ENCODE measurements at places on chromosomes 16 and 17. TPM values are rescaled to one million over a fixed set of nuclear protein-coding genes. Genes with fewer than 3 reads are reported as not detected.

GRCh38 chr16:69223882-69224281, 36.9 kb downstream of the SNTB2 start:
- H3K36me3 ChIP-seq = peaks cover 4% of the 10 kb centered on the region
- no peak for DNase-seq
- no peak overlapping the region for H3K4me3 ChIP-seq
- H3K4me1 ChIP-seq = no peaks in the 10 kb centered on the region
- H3K27ac ChIP-seq = no peak overlapping the region
- no peaks in the 10 kb centered on the region for H3K27me3 ChIP-seq

The CTRB1 gene
- total RNA-seq = not detected

- no peaks in the 10 kb centered on the region for H3K36me3 ChIP-seq
- H3K27ac ChIP-seq = no peak overlapping the region
- H3K27me3 ChIP-seq = no peaks in the 10 kb centered on the region
- DNase-seq = no peak
Measured at GRCh38 chr17:17128476-17129075, 77.6 kb downstream of the PLD6 start.

DNA sequence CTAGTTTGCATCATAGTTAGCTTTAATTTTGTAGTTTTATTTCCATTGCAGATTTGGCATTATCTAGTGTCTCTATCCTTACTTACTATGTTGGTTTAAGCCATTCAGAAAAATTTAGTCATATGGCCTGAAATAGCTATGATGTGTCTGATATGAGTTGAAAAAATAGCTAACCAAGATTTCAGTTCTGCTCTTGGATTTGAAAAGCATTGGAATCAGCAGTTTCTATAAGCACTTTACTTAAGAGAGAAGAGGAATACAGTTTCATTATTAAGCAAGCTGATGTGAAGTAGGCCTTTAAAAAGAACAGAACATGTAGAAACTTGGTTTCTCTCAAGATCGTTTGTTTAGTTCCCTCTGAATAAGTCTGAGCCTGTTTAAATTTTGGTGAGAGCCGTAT, 25.9 kb downstream of the LPCAT2 start:
- H3K27me3 ChIP-seq = no peaks in the 10 kb centered on the region
- peaks cover 6% of the 10 kb centered on the region for H3K4me1 ChIP-seq
- DNase-seq = no peak
- no peak overlapping the region for H3K27ac ChIP-seq
- H3K36me3 ChIP-seq = no peaks in the 10 kb centered on the region
- H3K4me3 ChIP-seq = no peak overlapping the region

- peaks cover 8% of the 10 kb centered on the region for H3K27me3 ChIP-seq
- H3K36me3 ChIP-seq = no peaks in the 10 kb centered on the region
- no peak overlapping the region for H3K4me3 ChIP-seq
- no peak overlapping the region for H3K27ac ChIP-seq
- H3K4me1 ChIP-seq = peaks cover 5% of the 10 kb centered on the region
Measured at GRCh38 chr17:2936771-2937321, 126.6 kb downstream of the OR1D5 start.

DNA sequence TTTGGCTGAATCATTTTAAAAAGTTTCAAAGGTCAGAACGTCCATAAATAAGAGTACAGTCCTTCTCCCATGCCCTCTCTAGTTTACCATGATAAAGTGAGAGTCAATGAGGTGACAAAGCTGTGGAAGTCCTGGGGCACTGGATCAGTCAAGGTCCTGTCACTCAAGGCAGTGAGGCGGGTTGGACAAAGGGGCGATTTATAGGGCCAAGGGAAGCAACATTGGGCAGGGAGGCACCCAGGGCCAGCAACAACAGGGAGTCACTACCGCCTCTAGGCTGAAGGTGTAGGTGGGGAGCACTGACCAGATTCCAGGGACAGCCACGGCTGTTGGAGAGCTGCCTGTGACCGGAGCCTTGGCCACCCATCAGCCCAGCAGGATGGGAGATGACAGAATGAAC, 28.6 kb upstream of the DYNLL2 start:
- no peak overlapping the region for H3K27ac ChIP-seq
- H3K4me1 ChIP-seq = peaks cover 15% of the 10 kb centered on the region
- no peak overlapping the region for H3K4me3 ChIP-seq
- DNase-seq = no peak
- no peaks in the 10 kb centered on the region for H3K36me3 ChIP-seq
- H3K27me3 ChIP-seq = no peaks in the 10 kb centered on the region

- no peak for DNase-seq
- H3K4me3 ChIP-seq = no peak overlapping the region
- peaks cover 42% of the 10 kb centered on the region for H3K4me1 ChIP-seq
- no peak overlapping the region for H3K27ac ChIP-seq
- no peaks in the 10 kb centered on the region for H3K27me3 ChIP-seq
- no peaks in the 10 kb centered on the region for H3K36me3 ChIP-seq
Measured at GRCh38 chr17:47705536-47706530, 11.9 kb downstream of the TBKBP1 start.

- H3K27ac ChIP-seq = peak overlapping the region; percentile 20
- peaks cover 69% of the 10 kb centered on the region for H3K4me1 ChIP-seq
- no peaks in the 10 kb centered on the region for H3K36me3 ChIP-seq
Measured at GRCh38 chr16:57145046-57146021, 40.5 kb downstream of the PSME3IP1 start.

- no peaks in the 10 kb centered on the region for H3K36me3 ChIP-seq
- no peak overlapping the region for H3K27ac ChIP-seq
- no peak overlapping the region for H3K4me3 ChIP-seq
- H3K27me3 ChIP-seq = peaks cover 32% of the 10 kb centered on the region
Measured at GRCh38 chr17:77884967-77885641, 73.4 kb upstream of the TNRC6C start.

The PRR11 gene
- 77.2 TPM for total RNA-seq

DNA sequence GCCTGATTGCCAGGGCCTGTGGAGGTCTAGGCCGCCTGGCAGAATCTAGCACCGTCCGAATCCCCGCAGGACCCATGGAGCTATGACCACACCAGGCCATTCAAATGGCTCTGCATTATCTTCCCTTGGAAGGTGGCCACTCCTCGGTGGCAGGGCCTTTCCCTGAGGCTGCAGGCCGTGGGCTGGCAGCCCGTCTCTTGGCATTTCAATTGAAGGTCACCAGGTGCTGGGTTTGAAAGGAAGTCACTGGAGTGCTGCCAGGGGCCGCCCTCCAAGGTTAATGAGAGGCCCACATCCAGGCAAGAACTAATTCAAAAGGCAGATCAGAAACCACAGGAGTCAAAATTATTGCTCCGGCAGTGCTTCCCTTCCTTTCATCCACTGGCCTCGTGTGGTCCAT, 27.7 kb upstream of the CACNG5 start:
- H3K4me1 ChIP-seq = peaks cover 18% of the 10 kb centered on the region
- no peak for DNase-seq

DNA sequence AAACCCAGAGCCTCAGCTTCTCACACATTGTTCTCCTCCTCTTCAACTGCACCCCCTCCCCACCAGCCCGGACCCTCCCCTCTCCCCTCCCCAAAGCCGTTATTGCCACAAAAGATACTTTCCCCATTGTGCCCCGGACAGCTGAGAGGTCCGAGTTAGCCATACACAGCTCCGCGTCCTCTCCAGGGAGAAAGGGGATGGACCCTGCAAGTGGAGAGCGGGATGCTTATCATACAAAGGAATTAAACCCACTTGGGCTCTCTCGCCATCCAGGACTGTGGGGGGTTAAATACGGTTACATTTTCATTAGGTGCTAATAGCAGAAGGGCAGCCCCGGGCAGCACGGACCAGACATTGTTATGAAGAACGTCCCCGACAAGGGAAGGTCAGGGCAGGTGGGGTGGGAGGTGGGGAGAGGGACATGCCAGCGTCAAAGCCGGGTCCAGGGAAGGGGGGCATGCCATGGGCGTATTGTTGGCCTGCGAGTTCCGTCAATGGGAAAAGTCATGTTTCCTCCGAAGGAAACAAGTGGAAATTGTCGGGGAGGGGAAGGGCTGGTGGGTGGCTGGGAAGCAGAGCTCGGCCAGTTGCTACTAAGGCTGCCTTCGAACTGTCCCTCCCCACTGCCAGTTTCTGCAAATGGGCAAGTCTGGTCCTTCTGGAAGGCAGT, 99.1 kb downstream of the SOX9 start:
- H3K36me3 ChIP-seq = no peaks in the 10 kb centered on the region
- H3K4me3 ChIP-seq = peak overlapping the region; percentile 89
- H3K27ac ChIP-seq = peak overlapping the region; percentile 39
- no peak for DNase-seq
- peaks cover 51% of the 10 kb centered on the region for H3K27me3 ChIP-seq

The CCDC43 gene
- 32.8 TPM for total RNA-seq

The CACNG5 gene
- not detected for total RNA-seq

DNA sequence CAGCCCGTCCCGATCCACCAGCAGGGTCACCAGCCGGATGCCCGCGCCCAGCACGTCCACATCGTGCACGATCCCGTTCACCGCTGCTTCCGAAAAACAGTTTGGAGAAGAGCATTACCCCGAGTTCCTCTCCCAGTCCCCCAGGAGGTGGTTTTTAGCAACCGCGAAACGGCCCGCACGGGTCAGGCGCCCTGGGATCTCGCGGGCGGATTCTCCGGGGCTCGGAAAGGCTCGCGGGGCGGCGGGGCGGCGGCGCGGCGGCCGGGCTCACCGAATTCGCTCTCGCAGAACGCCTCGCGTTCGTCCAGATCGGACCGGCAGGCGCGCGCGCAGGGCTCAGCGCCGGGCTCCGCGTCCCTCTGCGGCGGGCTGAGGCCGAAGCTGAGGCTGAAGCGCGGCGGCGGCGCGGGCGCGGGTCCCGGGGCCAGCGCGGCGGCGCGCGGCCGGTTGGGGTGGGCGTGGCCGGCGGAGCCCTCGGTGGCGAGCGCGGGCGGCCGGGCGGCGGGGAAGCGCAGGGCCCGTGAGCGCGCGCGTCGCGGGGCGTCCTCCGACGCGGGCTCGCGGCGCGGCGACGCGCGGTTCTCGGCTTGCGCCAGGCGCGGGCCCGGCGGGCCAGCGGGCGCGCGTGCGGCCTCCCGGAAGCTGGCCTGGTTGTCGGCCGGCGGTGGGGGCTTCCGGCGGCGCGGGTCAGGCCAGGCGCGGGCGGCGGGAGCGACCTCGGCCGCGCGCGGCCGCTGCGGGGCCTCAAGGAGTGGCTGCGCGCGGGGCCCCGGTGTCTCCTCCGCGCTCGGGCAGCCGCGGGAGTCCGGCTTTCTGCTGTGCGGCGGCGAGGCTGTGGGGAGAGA, 2.9 kb downstream of the C17orf58 start:
- DNase-seq = peak; percentile 69
- no peaks in the 10 kb centered on the region for H3K36me3 ChIP-seq
- H3K4me3 ChIP-seq = peak overlapping the region; percentile 100
- H3K4me1 ChIP-seq = peaks cover 32% of the 10 kb centered on the region
- H3K27me3 ChIP-seq = peaks cover 23% of the 10 kb centered on the region
- peak overlapping the region; percentile 96 for H3K27ac ChIP-seq

- no peak for DNase-seq
- peaks cover 14% of the 10 kb centered on the region for H3K27me3 ChIP-seq
- no peak overlapping the region for H3K4me3 ChIP-seq
Measured at GRCh38 chr16:27145630-27146029, 57.7 kb upstream of the KDM8 start.

The TMEM220 gene
- 5.0 TPM for total RNA-seq

- H3K4me3 ChIP-seq = peak within 1 kb of the TSS; percentile 82
- DNase-seq = peak; percentile 60
- peaks cover 20% of the 10 kb centered on the region for H3K4me1 ChIP-seq
Measured at GRCh38 chr17:40177275-40177874, at the start of gene RAPGEFL1. TSS of gene RAPGEFL1 (plus strand) at chr17:40177470. CDS start at chr17:40177862, 392 bp downstream.

DNA sequence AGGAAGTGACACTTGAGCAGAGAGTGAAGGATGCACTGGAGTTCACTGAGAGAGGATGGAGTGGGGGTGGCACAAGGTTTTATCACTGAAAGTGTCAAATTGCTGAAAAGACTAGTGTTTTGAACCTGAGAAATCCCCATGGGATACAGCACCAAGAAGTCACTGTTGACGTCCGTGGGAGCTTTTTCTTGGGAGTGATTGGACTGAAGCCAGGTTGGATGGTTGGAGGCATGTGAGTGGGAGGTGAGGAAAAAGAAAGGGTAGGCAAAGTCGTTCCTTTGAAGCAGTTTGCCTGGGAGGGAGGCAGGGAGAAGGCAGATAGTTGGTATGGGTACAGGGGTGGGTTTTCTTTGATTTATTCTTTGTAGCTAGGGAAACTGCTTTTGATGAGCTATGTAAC, 39.9 kb upstream of the SDK2 start:
- peaks cover 15% of the 10 kb centered on the region for H3K4me1 ChIP-seq
- H3K36me3 ChIP-seq = no peaks in the 10 kb centered on the region
- peak overlapping the region; percentile 20 for H3K27ac ChIP-seq
- DNase-seq = no peak
- peaks cover 2% of the 10 kb centered on the region for H3K27me3 ChIP-seq

The CUEDC1 gene
- total RNA-seq = 73.7 TPM

The ALG1 gene
- 23.2 TPM for total RNA-seq

GRCh38 chr17:72952220-72952619, 140.3 kb downstream of the SLC39A11 start:
- H3K4me1 ChIP-seq = peaks cover 41% of the 10 kb centered on the region
- DNase-seq = no peak
- H3K36me3 ChIP-seq = no peaks in the 10 kb centered on the region
- no peak overlapping the region for H3K27ac ChIP-seq
- no peak overlapping the region for H3K4me3 ChIP-seq

DNA sequence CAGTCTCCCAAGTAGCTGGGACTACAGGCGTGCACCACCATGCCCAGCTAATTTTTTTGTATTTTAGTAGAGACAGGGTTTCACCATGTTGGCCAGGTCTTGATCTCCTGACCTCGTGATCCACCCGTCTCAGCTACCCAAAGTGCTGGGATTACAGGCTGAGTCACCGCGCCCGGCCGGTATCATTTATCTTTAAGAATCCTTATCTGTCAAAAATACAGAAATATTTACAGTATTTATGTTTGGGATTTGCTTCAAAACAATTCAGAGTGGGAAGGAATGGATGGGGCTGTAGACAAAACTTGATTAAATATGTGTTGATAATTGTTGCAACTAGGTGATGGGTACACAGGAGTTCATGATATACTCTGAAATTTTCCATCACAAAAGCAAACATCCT, 2.9 kb downstream of the BECN1 start:
- no peak for DNase-seq
- H3K4me3 ChIP-seq = no peak overlapping the region
- H3K27ac ChIP-seq = no peak overlapping the region
- H3K4me1 ChIP-seq = peaks cover 20% of the 10 kb centered on the region
- H3K36me3 ChIP-seq = peaks cover 5% of the 10 kb centered on the region
- peaks cover 6% of the 10 kb centered on the region for H3K27me3 ChIP-seq

The NPIPA7 gene
- total RNA-seq = 6.6 TPM

The CA5A gene
- not detected for total RNA-seq

The RAC3 gene
- 75.0 TPM for total RNA-seq

The MT1M gene
- total RNA-seq = not detected

The CDH8 gene
- 7.1 TPM for total RNA-seq

The ABCC3 gene
- total RNA-seq = not detected

The OR4D1 gene
- not detected for total RNA-seq

GRCh38 chr17:80102664-80103448, 1.5 kb downstream of the GAA start:
- no peaks in the 10 kb centered on the region for H3K27me3 ChIP-seq
- DNase-seq = no peak
- H3K4me1 ChIP-seq = peaks cover 27% of the 10 kb centered on the region
- peak overlapping the region; percentile 99 for H3K27ac ChIP-seq

Data from neural crest cell (in vitro differentiated cells).